SK-N-SH (cell line): ENCODE measurements at places on chromosomes 5 and 9. TPM values are rescaled to one million over a fixed set of nuclear protein-coding genes. Genes with fewer than 3 reads are reported as not detected.

The SELENOP gene
- 0.06 and 0.08 TPM in 2 replicates for polyA plus RNA-seq

GRCh38 chr9:10250219-10250618 is 362.6 kb downstream of the PTPRD start:
- DNase-seq: no peak

GRCh38 chr5:54013556-54014194 is 296.7 kb downstream of the ARL15 start:
- DNase-seq: no peak

DNA sequence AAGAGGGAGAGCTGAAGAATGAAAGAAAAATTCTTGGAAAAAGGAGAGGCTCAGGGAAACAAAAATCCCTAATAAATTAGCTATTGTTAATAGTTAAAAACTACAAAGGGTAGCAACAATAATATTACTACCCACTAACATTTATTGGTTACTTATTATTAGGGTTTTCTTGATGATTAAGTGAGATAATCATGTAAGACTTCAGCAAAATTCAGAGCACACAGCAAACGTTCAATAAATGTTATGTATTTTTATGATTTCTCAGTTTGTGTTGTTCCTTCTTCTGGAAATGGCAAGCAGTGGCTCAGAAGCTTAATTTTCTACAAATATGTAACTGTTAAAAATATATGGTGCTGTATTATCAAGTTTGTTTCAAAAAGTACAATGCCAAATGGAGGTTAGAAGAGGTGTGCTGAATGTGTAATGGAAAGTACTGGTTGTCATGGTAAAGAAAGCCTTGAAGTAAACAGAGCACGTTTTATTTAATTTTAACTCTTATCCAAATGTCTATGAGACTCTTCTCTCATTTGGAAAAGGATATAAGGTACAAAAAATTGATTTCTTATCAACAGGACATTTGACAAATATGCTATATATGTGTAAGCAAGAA is 226.0 kb upstream of the ATP10B start:
- no peak for DNase-seq
